ENCODE measurements at places on chromosomes 3 and 15.

- DNase-seq: peak; percentile 17
Observed at GRCh38 chr15:90836296-90836871, 32.0 kb upstream of the FURIN start.

- DNase-seq: no peak
Observed at GRCh38 chr3:110667216-110667615, 404.4 kb upstream of the NECTIN3 start.

DNA sequence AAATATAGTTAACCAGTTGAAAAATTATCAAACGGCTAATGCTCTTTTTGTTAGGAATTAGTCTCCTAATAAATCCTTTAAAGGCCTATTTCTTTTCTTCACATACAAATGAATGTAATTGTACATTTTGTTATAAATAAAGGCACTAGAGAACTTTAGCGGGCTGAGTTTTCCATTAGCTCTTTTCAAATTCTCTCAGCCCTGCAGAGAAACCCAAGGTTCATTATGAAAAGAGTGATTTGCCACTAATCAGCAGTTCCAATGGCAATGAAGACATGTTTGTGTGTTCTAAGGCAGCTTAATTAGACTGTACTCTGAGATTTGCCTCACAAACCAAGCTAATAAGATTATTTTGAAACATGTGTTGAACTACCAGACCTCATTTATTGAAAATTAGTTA, 64.6 kb upstream of the P2RY1 start:
- no peak for DNase-seq

GRCh38 chr15:72037321-72037720, 80.6 kb downstream of the MYO9A start:
- no peak for DNase-seq
